ENCODE measurements at places on chromosomes 11 and 22.
A peak's percentile ranks its signal among the peaks of the same experiment; 100 is the strongest.

- no peak for DNase-seq
Observed at GRCh38 chr11:47351156-47352126, 1.1 kb downstream of the MYBPC3 start.

- DNase-seq = no peak
Observed at GRCh38 chr11:125935618-125936199, 10.1 kb upstream of the VSIG10L2 start.

- DNase-seq = no peak
Observed at GRCh38 chr11:71485466-71485865, 32.5 kb downstream of the NADSYN1 start.

DNA sequence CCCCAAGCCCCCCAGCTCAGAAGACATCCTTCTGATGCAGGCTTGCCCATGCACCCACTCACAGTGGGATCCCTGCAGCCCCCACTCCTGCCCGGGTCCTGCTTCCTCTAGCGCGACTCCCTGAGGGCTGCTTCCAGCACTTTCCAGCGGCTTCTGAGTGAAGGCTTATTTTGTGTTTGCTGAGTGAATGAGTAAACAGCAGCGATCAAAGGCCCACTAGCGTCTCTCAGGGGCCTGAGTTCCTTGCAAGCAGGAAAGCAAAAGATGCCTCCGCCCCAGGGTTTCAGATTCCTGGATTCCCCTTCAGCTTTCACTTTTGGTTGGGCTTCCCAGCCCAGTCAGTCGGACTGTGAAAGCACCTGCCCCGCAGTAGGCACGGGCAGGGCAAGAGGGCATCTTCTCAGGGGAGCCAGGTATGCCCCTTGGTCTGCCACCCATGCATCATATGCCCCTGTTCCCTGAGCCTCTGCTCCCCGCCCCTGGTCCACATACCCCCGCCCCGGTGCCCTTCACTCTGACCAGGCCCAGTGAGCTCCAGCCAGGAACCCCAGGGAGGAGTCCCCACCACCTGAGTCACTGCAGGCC is 9.2 kb downstream of the FADD start:
- DNase-seq = no peak

DNA sequence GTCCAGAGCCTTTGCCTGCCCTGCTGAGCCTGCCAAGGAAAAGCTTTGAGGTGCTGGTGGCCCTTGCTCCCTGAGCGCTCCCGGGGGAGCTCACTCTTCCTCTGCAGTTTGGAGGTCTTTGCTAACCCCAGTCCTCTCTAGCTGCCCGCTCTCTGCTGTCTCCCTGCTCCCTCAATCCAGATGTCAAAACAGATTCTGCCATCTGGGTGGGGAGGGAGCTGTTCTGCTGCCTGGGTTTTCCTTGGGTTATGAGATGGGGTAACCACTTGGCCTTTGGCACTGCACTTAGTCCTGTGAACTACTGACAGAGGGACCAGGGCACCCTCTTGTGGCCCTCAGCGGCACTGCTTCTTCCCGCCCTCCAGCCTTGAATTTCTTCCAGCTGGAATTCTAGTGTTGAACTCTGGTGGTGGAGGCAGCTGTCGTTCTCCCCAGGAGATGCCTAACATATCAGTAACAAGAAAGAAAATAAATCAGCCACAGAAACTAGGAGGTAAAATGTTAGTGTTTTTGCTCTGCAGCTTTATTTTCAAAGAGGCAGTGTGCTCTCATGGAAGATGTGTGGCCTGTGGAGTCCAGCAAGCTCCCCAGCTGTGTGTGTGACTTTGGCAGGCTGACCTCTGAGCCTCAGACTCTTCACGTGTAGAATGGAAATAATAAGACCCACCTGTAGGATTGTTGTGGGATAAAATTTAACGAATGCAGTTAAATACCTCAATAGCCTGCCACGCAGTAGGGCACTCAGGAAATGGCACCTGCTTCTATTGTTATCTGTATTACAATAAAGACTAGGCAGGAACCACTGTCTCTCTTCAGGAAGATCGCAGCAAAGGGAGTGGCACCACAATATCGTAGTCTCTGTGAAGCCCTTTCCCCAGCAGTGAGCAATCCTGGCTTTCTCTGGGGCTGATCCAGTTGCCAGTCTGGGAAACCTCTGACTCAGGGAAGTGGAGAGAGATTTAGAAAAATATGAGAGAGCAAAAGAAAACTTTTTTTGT is 23.4 kb downstream of the ARFGAP2 start:
- peak; percentile 73 for DNase-seq

GRCh38 chr11:80443177-80443576 is 1002.3 kb upstream of the TENM4 start:
- DNase-seq = no peak

DNA sequence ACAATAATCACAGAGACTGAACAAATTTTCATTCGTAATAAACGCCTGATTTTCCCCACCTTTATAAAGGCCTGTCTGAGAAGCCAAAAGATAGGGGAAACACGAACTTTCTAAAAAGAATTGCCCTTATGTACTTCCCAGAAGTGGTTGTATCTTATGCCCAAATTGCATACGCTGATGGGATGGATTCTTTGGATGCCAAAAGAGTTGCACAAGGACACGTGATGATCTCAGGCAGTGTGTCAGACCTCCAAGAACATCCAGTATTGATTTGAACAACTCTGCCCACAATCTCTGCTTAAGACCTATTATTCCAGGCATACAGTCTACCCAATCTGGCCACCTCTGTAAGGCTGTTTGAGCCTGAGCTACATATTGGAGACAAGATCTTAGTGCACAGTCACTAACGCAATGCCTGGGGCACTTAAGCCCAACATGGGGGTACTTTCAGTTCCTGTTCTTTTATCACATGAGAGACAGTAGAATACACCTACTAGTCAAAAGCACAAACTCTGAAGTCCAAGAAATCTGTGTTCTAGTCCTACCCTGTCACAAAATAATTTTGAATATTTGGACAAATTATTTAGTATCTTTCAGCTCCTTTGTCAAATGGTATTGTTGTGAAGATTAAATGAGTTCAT is 38.9 kb downstream of the OR10A6 start:
- DNase-seq = no peak

DNA sequence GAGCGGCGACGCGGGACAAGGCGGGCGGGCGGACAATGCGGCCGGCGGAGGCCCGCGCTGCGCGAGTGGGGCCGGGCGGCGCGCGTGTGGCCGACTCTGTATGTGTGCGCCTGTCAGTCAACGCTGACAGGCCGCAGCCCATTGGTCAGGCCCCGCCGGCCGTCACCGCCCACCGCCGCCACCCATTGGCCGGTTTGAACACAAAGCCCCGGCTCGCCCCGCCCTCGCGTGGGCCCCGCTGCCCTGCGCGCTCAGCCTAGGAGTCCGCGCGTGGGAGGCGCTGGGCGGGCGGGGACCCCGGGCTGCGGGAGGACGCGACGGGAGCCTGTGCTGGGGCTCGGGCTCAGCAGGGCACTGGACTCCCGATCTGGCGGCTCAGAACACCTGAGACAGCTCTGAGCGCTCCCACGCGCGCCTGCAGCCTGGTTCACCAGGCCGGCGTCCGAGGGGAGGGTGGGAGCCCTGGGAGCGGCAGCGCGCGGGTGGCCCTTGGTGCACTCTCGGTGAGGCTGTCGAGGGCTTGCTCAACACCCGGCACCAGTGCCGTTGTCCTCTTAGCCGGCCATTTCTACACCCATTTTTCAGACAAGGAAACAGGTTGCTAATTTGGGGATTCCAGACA is at the start of gene SUN2:
Gene SUN2, minus strand, starts transcription at position 88 of the 622 bp plus-strand sequence. CDS start 3,370 bp downstream, outside the sequence.
- DNase-seq = peak; percentile 15

DNA sequence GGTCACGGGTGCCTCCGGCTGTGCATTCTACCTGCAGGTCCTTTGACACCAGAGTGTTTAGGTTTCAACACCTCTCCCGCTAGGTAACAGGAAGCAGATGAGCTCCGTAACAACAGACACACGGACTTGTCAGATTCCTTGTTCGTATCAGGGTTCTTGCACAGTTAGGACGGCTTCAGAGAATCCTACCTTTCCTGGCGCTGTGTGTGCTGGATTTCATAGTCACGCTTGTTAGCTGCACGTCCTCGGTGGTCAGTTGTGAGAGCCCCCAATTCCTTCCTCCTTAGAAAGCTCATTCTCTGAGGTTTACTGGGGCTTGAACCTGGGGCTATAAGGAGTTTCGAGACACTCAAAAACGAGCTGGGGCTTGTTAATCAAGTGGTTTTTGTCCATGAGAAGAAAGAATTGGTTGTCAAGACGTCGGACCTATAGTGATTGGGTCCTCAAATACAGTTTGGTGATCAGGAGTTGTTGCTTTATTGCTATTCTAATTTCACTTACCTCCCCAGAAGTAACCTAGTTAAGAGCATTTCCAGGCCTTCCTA is 664 bp downstream of the DDB2 start:
- no peak for DNase-seq

- no peak for DNase-seq
Observed at GRCh38 chr11:6541356-6541755, 44.3 kb downstream of the DNHD1 start.

DNA sequence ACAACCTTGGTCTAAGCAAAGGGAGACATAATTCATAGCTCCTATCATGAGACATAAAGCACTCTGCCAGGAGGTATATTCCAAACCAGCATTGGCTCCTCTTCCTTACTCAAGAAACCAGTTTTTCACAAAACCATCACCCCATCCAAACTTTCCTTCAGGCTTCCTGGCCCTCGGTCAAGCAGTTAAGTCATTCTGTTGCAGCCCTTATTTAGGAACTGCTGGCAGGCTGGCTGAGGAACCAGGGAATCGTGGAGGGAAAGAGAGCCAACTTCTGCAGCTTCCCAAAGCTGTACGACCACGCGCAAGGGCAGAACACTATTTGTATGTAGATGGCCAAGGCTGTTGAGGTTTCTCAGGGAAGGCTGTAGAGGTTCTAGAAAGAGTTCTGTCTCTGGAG is 680 bp downstream of the IFT46 start:
- DNase-seq = no peak

- no peak for DNase-seq
Observed at GRCh38 chr11:107856981-107857517, 1.5 kb downstream of the SLC35F2 start.

DNA sequence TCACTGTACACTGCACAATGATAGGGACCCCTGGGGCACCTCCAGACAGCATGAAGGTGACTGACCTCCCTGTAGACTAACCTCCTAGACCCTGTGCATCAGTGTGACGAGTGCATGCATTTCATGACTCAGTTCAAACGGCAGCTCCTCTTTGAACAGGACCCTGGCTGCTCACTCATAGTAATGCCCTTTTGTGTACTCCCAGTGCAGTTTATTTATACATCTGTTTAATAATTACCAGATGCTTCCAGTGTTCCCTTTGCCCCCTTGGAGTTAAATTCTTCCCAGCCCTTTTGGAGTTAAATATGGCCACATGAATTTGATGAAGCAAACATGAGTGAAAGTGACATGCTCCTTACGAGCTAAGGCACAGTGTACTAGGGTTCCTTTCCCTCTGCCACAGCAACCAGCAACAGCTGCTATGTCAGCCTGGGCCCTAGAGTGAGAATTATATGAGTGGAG is 72.4 kb downstream of the PANX1 start:
- DNase-seq = no peak

- no peak for DNase-seq
Observed at GRCh38 chr11:45477588-45477987, 187.8 kb downstream of the CHST1 start.

GRCh38 chr22:17366830-17367229 is 2.4 kb upstream of the CECR2 start:
- DNase-seq = no peak

DNA sequence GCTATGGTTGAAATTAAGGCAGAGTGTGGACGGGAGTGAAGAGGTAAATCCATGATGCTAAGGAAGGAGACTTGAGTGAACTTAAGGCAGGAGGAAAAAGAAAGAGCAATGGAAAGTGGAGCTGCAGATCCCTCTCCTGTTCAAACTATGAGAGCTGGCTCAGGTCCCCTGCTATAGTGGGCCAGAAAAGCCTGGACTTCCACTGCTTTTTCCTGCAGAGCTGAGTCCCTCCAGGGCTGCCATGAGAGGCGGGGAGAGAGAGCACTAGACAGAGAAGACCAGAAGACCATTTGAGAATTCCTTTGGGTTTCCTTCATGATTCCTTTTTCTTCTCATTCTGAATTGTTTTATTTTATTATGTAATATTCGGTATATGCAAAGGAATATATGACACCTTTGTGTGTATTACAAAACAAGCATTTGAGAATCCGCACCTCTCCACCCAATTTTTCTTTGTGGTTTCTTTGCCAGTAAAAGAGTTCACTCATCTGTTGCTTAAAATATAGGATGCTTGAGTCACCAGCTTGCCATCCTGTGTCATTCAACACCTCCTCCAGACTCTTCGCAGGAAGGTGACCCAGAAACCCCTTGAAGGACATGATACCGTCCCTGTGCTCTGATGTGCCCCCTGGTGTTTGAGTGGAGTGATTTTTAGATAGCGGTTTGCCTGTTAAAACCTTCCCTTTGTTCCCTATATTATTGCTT is 24.4 kb downstream of the SREBF2 start:
- DNase-seq = no peak

GRCh38 chr11:123111465-123111864 is 49.5 kb upstream of the HSPA8 start:
- no peak for DNase-seq

GRCh38 chr11:2186669-2187279 is 15.2 kb upstream of the TH start:
- no peak for DNase-seq

- DNase-seq = no peak
Observed at GRCh38 chr11:119590651-119591351, 138.2 kb downstream of the NECTIN1 start.

GRCh38 chr11:19953336-19953735 is 206.9 kb downstream of the DBX1 start:
- DNase-seq = no peak

DNA sequence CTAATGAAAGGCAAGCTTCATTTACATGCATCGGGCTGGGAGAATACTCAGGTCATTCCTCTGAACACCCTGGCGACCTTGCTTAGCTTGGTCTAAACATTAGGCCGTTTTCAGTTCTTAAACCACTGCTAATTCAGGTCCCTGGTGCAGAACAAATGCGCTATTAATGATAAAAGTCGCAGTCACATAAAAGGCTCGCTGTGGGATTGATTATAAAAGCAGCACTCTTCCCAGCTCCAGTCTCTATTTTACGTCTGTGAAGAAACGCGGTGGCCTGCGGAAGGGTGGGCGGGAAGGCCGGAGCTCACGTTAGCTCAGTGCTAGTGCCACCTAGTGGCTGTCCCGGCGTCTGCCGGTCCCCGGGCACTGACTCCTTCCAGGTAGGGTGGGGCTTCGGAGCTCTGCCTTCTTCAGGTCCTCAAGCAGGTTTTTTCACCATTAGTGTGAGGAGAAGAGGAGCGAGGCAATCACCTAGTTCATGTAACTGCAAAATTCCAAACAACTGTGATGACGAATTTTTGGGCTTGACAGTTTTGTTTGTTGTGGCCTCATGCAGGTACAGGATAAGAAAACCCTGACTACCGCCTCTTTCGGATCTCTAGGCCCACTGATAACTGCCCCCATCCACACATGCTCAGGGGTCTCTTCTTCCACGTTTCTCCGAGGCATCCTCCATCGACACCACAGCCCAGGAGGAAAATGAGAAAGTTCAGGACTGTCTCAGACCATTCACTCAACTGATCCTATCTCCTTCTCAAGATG is 66.5 kb upstream of the CLMP start:
- DNase-seq = peak; percentile 21

GRCh38 chr11:45383224-45383623 is 97.1 kb upstream of the SYT13 start:
- no peak for DNase-seq

DNA sequence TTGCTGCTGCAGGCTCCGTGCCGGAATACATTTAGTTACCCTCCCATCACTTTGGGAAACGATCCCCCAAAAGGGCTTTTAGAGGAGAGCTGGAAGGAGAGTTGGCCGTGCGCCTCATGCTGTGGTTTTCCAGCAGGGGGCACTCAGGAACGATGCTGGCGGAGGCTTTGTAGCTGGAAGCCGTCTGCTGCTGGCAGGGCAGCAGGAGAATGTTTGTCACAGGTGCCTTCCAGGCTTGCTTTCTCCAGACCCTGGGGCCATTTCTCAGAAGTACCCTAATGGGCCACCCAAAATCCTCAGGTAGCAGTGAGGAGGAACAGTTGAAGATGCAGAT is 30.0 kb upstream of the CABP7 start:
- DNase-seq = peak; percentile 20
